Mucosa of gallbladder (tissue), 1 donor: ENCODE measurements at places on chromosomes 7 and 10. TPM values are rescaled to one million over a fixed set of nuclear protein-coding genes. Genes with fewer than 3 reads are reported as not detected.

The CTAGE4 gene
- 7.5 TPM for total RNA-seq

The BZW2 gene
- total RNA-seq, result 24.2 TPM

The PAX4 gene
- total RNA-seq, result not detected

The LRRC4 gene
- total RNA-seq, result 3.8 TPM

The C10orf143 gene
- 4.8 TPM for total RNA-seq

The POP7 gene
- total RNA-seq, result 25.9 TPM

The LOXL4 gene
- 4.9 TPM for total RNA-seq

The ATE1 gene
- 38.4 TPM for total RNA-seq

The KNDC1 gene
- total RNA-seq, result 5.2 TPM

The ACSM6 gene
- not detected for total RNA-seq

The PTPRN2 gene
- 11.9 TPM for total RNA-seq

The CUTC gene
- total RNA-seq, result 17.5 TPM

The NPFFR1 gene
- total RNA-seq, result 0.03 TPM

The ETV1 gene
- 136 TPM for total RNA-seq

The MOGAT3 gene
- 0.14 TPM for total RNA-seq

The MMP21 gene
- 0.17 TPM for total RNA-seq

The CADPS2 gene
- 38.4 TPM for total RNA-seq

The AGAP9 gene
- total RNA-seq, result 10.8 TPM

The DNAJC1 gene
- 40.4 TPM for total RNA-seq

The AEBP1 gene
- 107 TPM for total RNA-seq

The ANKRD61 gene
- not detected for total RNA-seq

The ANXA8 gene
- total RNA-seq, result 0.52 TPM

The LDB3 gene
- 4.9 TPM for total RNA-seq

The SYCE1 gene
- 3.3 TPM for total RNA-seq

The PCDH15 gene
- not detected for total RNA-seq

The CYP2C8 gene
- total RNA-seq, result 40.3 TPM

The LBX1 gene
- total RNA-seq, result not detected

The TRPV5 gene
- total RNA-seq, result not detected
